ENCODE measurements at places on chromosomes 13 and 19. TPM values are rescaled to one million over a fixed set of nuclear protein-coding genes. Genes with fewer than 3 reads are reported as not detected.

DNA sequence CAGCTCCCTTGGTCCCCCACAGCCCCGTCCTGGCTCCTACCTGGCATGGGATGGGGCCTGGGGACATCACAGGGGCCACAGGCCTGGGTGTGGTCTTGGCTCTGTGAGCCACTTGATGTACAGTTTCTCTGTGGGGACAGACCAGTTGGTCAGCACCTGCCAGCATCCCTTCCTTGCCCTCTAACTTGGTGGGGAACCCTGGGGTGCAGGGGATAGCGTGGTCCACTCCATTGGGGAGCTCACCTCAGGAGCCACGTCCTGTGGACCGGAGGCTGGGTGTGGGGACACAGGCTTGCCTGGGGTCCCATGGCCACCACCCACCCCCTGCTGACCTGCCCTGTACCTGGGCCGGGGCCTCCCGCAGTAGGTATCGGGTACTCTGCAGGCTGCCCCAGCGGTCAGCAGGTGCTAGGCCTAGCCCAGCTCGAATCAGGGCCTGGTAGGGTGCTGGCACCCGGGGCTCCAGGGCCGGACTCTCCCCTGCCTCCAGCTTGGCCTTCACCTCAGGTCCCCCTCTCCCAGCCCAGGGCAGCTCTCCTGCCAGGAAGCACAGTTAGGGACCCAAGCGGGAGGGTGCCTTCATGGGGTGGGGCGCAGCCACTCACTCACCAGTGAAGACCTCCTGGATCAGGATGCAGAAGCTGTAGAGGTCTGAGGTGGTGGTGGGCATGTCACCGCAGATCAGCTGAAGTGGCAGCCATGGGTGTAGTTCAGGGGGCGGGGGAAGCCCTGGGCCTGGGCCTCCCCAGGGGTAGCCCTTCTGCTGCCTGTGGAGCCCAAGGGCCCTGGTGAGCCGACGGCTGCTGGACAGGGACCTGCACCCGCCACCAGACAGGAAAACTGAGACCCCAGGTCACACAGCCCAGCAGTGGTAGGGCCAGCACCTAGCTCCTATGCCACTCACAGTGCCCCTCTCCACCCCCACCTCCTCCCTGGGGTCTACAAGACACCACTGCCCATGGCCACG, 14.9 kb downstream of the ARHGAP33 start:
- no peak for DNase-seq

DNA sequence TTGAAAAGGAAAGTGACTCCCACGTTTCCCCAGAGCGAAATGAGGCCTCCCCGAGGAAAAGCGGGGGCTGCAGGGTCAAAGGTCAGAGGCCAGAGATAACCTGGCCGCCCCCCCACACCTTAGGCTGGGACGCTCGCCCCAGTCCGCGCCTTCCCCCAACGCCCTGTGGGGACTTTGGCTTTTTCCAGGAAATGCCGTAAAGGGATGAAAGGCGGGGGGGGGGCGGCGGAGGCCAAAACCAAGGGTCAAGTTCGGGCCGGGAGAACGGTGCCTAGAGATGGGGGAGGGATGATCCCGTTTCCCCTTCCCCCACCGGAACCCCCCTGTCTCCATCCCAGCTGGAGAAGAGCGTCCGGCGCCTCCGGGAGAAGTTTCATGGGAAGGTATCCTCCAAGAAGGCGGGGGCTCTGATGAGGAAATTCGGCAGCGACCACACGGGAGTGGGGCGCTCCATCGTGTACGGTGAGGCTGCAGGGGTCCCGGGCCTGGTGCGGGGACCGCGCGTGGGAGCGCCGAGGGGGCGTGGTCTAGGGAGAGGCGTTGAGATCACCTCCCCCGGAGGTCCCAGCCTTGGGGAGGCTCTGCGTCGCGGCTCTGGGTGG, 575 bp downstream of the SHFL start:
- no peak for DNase-seq

DNA sequence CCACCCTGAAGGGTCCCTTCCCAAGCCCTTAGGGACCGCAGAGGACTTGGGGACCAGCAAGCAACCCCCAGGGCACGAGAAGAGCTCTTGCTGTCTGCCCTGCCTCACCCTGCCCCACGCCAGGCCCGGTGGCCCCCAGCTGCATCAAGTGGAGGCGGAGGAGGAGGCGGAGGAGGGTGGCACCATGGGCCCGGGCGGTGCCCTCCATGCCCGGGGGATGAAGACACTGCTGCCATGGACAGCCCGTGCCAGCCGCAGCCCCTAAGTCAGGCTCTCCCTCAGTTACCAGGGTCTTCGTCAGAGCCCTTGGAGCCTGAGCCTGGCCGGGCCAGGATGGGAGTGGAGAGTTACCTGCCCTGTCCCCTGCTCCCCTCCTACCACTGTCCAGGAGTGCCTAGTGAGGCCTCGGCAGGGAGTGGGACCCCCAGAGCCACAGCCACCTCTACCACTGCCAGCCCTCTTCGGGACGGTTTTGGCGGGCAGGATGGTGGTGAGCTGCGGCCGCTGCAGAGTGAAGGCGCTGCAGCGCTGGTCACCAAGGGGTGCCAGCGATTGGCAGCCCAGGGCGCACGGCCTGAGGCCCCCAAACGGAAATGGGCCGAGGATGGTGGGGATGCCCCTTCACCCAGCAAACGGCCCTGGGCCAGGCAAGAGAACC, 1.5 kb downstream of the EGLN2 start:
- DNase-seq = no peak

GRCh38 chr13:77863144-77863543, 55.5 kb downstream of the EDNRB start:
- no peak for DNase-seq

GRCh38 chr13:111123221-111123620, 8.1 kb downstream of the ARHGEF7 start:
- no peak for DNase-seq

DNA sequence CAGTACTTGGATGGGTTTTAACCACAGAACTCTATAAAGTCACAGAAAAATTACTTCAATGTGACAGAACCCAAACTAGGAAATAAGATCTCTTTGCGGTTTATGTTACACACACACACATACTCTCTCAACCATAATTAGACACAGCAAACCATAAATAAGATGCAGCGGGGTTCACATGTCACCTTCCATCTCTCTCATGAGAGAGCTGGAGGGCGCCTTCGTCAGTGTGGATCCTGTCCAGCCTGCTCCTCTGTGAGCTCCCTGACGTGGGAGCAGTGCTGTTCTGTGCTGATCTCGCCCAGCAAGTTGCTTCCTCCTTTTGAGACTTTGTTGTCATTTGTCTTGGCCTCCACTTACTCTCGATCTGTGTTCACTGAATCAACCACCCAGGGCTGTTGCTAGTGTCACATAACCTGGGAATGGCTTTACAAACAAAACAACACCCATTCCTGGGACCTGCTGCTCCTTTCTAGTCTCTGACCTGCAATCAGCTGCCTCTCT, 204.9 kb upstream of the KL start:
- DNase-seq = no peak

GRCh38 chr19:5473646-5474045, 18.4 kb downstream of the ZNRF4 start:
- DNase-seq = no peak

- no peak for DNase-seq
Measured at GRCh38 chr13:105538346-105538745, 997.1 kb downstream of the EFNB2 start.

DNA sequence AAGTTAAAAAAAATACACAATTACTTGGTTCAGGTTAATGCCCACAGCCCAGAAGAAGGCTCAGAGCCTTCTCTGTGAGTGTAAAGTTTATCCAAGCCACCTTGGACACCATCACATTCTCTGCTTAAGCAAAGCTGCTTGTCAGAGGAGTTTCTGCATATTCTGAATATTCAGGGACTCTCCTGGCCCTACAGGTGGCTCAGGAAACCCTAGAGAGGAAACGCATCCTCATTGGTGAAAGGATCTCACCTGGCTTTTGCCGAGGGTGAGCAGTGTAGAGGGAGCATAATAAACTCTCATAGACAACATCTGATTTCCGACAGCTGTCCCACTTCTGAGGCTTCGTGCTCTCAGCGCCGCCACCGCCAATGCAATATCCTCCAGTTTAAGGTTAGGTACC, 239.9 kb upstream of the TSHZ3 start:
- no peak for DNase-seq

DNA sequence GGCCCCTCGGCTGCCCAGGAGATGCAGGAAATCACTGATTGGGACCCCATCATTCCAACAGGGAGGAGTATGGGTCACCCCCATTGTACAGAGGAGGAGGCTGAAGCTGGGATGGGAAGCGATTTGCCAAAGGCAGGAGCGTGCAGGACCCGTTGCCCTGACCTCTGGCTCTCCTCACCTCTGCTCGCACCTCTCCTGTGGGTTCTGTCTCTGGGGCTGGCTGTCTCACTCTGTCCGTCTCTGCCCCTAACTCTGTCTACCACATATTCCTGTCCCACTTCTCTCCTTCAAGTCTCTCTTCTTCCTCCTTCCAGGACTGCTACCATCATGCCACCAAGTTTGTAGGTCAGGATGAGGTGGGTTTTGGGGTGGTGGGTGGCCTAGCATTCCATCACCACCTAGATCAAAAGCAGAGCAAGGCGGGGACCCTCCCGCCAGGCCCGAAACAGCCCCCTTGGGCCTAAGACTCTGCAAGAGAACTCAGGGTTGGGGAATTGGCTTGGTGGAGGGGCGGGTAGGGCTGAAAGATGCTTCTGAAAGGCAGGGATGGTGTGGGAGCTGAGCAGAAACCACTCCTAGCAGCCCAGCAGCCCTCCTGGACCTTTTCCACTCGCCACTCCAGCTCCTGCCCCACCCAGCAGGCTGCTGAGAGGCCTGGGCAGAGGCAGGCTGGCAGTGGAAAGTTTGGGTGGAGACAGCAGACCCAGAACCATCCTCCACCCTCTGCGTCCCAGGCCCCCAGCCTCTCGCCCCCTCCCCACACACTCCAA, 1.0 kb upstream of the LGALS7 start:
- DNase-seq = no peak

GRCh38 chr13:77353995-77354394, 27.1 kb upstream of the MYCBP2 start:
- DNase-seq = no peak

- no peak for DNase-seq
Measured at GRCh38 chr13:21242236-21242635, 65.8 kb downstream of the MRPL57 start.

DNA sequence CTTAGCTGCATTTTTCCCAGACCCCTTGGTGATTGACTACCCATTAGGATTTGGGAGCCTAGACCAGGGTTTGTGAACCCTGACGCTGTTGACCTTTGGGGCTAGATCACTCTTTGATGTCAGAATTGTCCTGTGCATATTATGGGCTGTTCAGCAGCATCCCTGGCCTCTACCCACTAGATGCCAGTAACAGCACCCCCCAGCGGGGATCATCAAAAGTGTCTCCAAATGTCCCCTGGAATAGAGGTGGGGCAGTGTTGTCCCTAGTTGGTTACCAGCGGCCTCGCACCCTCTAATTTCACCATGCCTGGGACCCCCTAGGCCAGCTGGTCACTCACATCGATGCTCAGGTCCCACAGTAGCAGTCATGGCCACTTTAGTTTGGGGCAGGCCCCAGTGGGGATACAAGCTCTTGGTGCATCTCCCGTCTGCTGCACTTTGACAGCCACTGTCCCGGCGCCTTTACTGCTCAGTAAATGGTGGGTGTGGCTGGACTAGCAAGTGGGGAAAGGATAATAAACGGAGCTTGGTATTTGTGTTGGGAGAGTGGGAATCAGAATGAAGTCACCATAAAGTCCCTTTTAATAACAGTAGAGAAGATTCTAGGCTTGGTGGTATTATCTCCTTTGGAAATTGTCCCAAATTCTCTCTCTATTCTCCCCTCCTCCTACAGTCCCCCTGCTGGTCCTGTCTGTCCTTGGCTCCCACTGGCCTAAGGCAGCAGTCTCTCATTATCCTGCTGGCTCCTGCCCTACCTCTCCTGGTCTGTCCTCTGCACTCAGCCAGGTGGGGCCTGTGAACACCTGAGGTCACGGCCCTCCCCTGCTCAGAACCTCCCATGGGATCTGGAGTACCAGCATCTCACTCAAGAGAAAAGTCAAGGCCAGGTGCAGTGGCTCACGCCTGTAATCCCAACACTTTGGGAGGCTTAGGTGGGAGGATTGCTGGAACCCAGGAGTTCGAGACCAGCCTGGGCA, 80.6 kb downstream of the SIPA1L3 start:
- DNase-seq = no peak

DNA sequence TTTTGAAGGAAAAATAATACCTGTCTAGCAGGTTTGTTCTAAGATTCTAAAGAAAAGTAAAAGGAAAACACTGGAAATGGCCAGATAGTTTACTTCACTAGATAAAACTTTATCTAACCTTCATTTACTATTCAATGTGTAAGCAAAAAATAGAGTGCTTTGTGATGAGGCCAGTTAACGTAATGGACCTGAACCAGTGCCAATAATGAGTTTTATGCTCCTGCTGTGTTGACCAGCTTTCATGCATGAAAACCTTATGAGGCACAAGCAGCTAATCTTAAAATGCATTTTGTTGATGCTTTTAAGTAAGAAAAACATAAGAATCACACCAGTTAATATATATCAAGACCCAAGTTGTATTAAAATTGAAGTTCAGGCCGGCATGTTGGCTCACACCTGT, 617.2 kb upstream of the GPC6 start:
- DNase-seq = no peak

DNA sequence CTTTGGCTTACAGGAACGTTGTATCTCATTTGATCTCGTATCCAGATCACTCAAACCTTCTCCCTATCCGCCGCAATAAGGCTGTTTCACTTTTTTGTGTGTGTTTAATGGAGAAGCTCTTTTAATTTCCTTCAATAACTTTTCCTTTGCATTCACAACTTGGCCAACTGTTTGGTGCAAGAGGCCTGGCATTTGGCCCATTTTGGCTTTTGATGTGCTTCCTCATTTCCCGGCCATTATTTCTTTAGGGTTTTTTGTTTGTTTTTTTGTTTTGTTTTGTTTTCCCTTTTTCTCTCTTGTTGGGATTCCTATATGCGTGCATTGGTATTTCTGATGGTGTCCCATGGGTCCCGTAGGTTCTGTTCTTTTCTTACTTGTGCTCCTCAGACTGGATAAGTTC, 6.1 kb upstream of the UPF3A start:
- DNase-seq = no peak

DNA sequence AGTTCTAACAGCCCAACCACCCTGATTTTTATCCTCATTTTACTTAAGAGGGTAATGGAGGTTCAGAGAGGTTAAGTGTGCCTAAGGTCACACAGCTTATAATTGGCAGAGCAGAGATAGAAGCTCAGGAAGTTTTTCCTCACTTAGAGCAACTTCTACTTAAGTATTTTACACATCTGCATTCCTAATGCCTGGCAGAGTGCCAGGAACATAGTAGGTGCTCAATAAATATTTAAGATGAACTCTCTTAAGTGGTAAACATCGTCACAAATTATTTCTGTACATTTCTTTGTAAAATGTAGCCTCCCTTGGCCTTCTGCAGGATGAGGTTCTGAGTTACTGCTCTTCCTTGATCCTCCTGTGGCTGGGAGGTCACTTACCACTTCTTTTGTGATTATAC, 14.7 kb downstream of the FARP1 start:
- DNase-seq = no peak

- DNase-seq = no peak
Measured at GRCh38 chr13:31540281-31540680, 199.0 kb upstream of the RXFP2 start.

GRCh38 chr13:104580931-104581330, 1514.7 kb upstream of the SLC10A2 start:
- no peak for DNase-seq

KISS1R gene
- not detected for total RNA-seq

TBXA2R gene
- total RNA-seq = 0.51 TPM

CATSPERD gene
- not detected for total RNA-seq

EFNA2 gene
- total RNA-seq = not detected

TEAD2 gene
- 12.2 TPM for total RNA-seq

ZNF230 gene
- total RNA-seq = 0.78 TPM

F10 gene
- total RNA-seq = 1.4 TPM

Measured in gastrocnemius medialis (tissue), 4 donors.